ENCODE measurements at places on chromosomes 12 and 14. TPM values are rescaled to one million over a fixed set of nuclear protein-coding genes. Genes with fewer than 3 reads are reported as not detected.

- peaks cover 5% of the 10 kb centered on the region for H3K4me1 ChIP-seq
- H3K27me3 ChIP-seq, result no peaks in the 10 kb centered on the region
- H3K36me3 ChIP-seq, result peaks cover 26% of the 10 kb centered on the region
- H3K27ac ChIP-seq, result no peak overlapping the region
These were observed 24.9 kb upstream of the FUT8 start for GRCh38 chr14:65387628-65388027.

DNA sequence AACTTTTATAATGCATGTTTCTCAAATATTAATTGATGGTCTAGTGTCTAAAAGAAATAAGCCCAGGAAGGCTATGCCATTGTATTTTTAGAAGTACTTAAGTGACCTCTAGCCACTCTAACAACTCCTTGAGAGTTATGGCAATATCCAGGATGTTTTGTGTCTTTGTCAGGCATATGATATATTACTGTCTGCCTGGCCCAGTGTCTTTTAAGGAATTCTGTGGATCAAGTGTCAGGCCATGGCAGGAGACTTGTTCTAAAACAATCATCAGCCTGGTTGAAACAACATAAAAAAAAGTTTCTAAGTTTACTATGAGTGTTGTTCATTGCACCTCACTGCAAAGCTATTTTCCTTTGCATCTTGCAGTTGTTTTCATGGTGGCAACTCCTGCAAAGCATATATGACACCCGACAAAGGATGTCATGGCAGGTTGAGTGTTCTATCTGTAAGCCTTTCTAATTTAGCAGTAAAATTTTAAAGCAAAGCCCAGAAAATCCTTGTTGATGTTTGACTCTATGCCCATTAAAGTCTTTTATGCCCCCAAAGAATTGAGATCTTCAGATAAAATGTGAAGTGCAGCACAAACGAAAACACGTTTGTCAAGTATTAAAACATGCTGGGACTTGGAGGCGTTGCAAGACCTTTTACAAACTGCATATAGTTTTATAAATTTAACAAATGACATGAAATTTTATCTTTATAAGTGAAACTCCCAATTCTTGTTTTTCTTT, 89.5 kb upstream of the SLC38A2 start:
- no peaks in the 10 kb centered on the region for H3K27me3 ChIP-seq
- H3K4me1 ChIP-seq, result peaks cover 43% of the 10 kb centered on the region
- no peak for DNase-seq
- H3K36me3 ChIP-seq, result peaks cover 15% of the 10 kb centered on the region

The GARIN6 gene
- not detected for total RNA-seq

DNA sequence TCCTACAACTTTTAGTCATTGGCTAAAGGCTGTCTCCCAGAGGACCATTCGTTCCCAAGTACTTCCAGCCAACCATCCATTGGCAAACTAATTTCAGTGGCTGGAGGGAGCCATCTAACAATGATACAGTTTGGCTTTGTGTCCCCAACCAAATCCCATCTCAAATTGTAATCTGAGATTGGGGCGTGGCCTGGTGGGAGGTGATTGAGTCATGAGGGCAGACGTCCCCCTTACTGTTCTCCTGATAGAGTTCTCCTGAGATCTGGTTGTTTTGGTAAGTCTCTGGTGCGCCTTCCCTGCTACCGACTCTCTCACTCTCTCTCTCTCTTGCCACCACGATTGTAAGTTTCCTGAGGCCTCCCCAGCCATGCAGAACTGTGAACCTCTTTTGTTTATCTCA, 99.7 kb upstream of the FUT8 start:
- no peak for DNase-seq
- H3K27ac ChIP-seq, result no peak overlapping the region
- peaks cover 29% of the 10 kb centered on the region for H3K4me1 ChIP-seq
- peaks cover 15% of the 10 kb centered on the region for H3K36me3 ChIP-seq

The ANKLE2 gene
- total RNA-seq, result 86.6 TPM

The BDKRB2 gene
- total RNA-seq, result not detected

GRCh38 chr14:76640923-76641395, 120.3 kb upstream of the VASH1 start:
- peaks cover 5% of the 10 kb centered on the region for H3K27me3 ChIP-seq
- H3K36me3 ChIP-seq, result no peaks in the 10 kb centered on the region
- H3K27ac ChIP-seq, result no peak overlapping the region

GRCh38 chr12:129676411-129676810, 227.4 kb downstream of the TMEM132D start:
- DNase-seq, result no peak
- no peaks in the 10 kb centered on the region for H3K36me3 ChIP-seq
- no peaks in the 10 kb centered on the region for H3K4me1 ChIP-seq
- no peak overlapping the region for H3K4me3 ChIP-seq

The SERPINA4 gene
- not detected for total RNA-seq

- H3K4me1 ChIP-seq, result peaks cover 7% of the 10 kb centered on the region
- H3K36me3 ChIP-seq, result no peaks in the 10 kb centered on the region
- no peak overlapping the region for H3K4me3 ChIP-seq
- DNase-seq, result no peak
These were observed 2.9 kb downstream of the SPX start for GRCh38 chr12:21528953-21529352.

DNA sequence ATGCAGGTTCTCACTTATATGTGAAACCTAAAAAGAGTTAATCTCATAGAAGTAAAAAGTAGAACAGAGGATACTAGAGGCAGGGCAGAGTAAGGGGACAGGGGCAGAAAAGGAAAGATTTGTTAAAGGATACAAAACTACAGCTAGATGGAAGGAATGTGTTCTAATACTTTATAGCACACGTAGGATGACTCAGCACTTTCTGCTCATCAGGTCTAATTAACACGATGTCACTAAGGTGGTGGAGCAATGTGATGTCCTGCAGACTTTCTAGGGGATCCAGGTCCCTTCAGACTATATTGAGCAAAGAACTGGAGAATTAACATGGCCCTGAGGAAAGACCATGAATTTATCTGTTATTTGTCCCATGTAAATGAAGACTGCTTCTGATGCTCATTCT, 80.8 kb upstream of the CMKLR1 start:
- H3K4me3 ChIP-seq, result no peak overlapping the region
- H3K36me3 ChIP-seq, result no peaks in the 10 kb centered on the region
- DNase-seq, result no peak
- H3K4me1 ChIP-seq, result no peaks in the 10 kb centered on the region

DNA sequence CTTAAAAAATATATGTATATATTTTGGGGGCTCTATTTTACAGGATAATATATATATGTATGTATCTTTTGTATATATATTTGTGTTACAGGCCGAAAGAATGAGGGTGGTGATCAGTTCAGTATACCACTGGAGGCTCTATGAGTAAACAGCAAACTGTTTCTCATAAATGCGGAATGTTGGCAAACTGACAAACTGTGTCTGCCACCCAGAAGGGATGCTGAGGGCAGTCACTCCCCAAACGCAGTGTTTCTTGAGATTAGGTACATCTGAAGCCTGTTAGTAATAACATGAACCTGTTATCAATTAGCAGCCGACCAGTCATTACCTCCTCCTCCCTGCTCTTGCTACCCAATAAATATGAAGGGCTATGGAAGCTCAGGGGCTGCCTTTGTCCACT, 20.8 kb downstream of the TNFAIP2 start:
- H3K27ac ChIP-seq, result no peak overlapping the region
- H3K27me3 ChIP-seq, result peaks cover 8% of the 10 kb centered on the region
- no peaks in the 10 kb centered on the region for H3K36me3 ChIP-seq
- DNase-seq, result no peak
- H3K4me1 ChIP-seq, result no peaks in the 10 kb centered on the region

- peaks cover 2% of the 10 kb centered on the region for H3K27me3 ChIP-seq
- H3K36me3 ChIP-seq, result no peaks in the 10 kb centered on the region
- no peak overlapping the region for H3K27ac ChIP-seq
- H3K4me3 ChIP-seq, result no peak overlapping the region
These were observed 349.9 kb downstream of the ETNK1 start for GRCh38 chr12:22974865-22975264.

DNA sequence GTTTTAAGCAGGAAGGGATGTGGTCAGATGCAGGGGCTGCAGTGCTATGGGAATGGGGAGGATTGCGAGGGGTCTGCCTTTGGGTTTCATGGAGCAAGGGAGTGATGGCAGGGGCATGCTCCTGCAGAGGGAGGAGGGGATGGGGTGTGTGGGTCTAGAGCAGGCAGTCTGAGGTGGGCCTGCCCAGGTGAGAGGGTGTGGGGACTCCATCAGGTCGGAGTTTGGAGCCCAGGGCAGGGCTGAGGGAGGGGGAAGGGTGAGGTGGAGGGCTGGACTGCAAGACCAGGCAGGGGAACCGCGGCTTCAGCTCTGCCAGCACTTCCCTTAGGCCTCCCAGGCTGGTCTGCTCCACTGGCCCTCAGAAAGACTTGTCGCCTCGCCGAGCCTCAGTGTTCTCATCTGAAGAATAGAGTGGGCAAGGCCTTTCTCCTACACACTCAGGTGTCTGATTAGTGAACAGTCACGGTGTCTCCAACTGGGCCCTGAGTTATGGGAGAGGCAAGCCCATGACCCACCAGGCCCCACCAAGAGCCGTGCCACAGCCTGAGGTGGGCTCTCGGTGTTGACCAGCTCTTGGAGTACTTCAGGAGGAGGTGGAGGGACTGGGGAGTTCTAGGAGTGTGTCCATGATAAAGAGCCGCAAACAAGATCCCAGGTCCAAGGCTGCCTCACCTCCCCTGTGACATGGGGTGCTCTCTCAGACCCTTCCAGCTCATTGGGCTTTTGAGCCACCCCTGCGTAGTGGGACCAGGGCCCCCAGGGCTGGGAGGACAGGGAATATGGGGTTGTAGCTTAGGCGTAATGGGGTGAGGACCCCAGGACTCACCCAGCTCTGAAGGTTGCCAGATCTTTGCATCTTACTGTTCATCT, 20.1 kb upstream of the KRT80 start:
- no peak for DNase-seq
- H3K36me3 ChIP-seq, result no peaks in the 10 kb centered on the region
- H3K4me1 ChIP-seq, result no peaks in the 10 kb centered on the region
- peaks cover 15% of the 10 kb centered on the region for H3K27me3 ChIP-seq

GRCh38 chr14:75877292-75877691, 104.5 kb downstream of the TGFB3 start:
- H3K4me1 ChIP-seq, result peaks cover 7% of the 10 kb centered on the region
- no peak for DNase-seq
- H3K36me3 ChIP-seq, result peaks cover 2% of the 10 kb centered on the region
- no peaks in the 10 kb centered on the region for H3K27me3 ChIP-seq
- no peak overlapping the region for H3K27ac ChIP-seq

DNA sequence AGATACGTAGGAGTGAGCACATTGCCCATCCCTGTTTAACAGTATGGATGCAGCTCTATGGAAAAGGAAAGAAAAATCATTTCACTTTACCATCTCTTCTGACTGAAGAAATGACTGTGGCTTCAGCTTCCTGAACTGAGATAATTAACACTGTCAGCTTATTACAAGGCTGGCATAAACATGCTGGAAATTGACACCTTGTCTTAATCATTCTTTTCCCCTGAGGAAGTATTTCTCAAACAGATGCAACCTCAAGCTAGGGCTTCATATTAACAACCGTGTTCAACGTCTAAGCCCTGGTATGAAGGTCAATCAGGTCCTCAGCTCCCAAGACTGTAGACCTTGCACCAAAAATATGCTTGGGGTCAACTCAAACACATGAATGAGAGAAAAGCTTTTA, 25.0 kb downstream of the RERG start:
- peaks cover 22% of the 10 kb centered on the region for H3K27me3 ChIP-seq
- DNase-seq, result no peak
- no peaks in the 10 kb centered on the region for H3K4me1 ChIP-seq
- H3K36me3 ChIP-seq, result no peaks in the 10 kb centered on the region
- no peak overlapping the region for H3K4me3 ChIP-seq

The TMEM132D gene
- total RNA-seq, result not detected

DNA sequence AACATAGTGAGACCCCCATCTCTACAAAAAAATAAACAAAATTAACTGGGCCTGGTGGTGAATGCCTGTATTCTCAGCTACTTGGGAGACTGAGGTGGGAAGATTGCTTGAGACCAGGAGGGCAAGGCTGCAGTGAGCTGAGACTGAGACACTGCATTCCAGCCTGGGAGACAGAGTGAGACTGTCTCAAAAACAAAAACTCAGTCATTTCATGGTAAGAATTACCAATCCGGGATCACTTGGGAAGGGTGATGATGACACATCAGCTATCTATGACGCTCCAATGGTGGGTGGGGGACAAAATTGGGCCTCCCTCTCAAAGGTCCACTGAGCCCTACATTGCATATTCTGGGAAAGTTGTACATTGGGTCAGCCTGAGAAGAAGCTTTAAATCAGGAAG, 47.7 kb downstream of the SERPINA3 start:
- no peak overlapping the region for H3K27ac ChIP-seq
- H3K4me3 ChIP-seq, result no peak overlapping the region
- H3K27me3 ChIP-seq, result peaks cover 9% of the 10 kb centered on the region
- no peak for DNase-seq
- H3K36me3 ChIP-seq, result no peaks in the 10 kb centered on the region

DNA sequence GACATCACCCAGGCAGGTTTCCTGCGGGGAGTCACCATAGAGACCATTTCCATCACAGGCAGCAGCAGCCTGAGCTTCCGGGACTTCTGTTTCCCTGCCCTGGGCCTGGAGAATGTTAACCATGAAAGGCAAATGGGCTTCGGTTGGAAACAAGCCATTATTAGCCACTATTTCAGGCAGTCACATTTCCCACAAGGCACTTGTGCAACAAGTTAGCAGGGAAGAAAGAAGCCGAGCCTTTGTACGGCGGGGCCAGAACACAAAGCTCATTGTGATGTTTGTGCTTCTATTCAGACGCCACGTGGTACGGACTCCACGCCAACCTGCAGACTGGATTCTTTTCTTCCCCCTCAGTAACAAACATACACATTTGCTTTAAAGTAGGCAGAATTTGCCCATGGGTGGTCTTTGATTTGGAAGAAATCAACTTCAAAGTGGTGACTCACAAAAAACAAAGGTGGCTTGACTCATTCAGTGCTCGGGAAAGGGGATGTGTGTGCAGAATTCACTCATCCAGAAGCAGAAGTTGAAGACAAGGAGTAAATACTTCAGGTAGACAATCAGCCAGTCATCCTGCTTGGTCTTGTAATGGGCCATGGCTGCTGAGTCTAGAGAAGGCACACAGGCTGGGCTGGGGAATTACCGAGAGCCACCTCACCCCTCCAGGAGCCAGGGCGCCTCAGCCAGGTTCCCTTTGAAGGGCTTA, 154.2 kb upstream of the PRMT8 start:
- H3K36me3 ChIP-seq, result no peaks in the 10 kb centered on the region
- no peak for DNase-seq
- no peak overlapping the region for H3K27ac ChIP-seq

- H3K4me1 ChIP-seq, result no peaks in the 10 kb centered on the region
- H3K27ac ChIP-seq, result no peak overlapping the region
- H3K36me3 ChIP-seq, result no peaks in the 10 kb centered on the region
- H3K27me3 ChIP-seq, result no peaks in the 10 kb centered on the region
- DNase-seq, result no peak
These were observed 207.5 kb downstream of the KIF26A start for GRCh38 chr14:104345621-104346462.

All from activated CD4-positive, alpha-beta T cell treated with anti-CD3 and anti-CD28 coated beads, Interleukin-2, amount 10 ng/mL, durations not matched to agents 7 days and 5 days (primary cell).